Endodermal cell (in vitro differentiated cells): ENCODE measurements at places on chromosomes 13 and 19. TPM values are rescaled to one million over a fixed set of nuclear protein-coding genes. Genes with fewer than 3 reads are reported as not detected.
A peak's percentile ranks its signal among the peaks of the same experiment; 100 is the strongest.

DNA sequence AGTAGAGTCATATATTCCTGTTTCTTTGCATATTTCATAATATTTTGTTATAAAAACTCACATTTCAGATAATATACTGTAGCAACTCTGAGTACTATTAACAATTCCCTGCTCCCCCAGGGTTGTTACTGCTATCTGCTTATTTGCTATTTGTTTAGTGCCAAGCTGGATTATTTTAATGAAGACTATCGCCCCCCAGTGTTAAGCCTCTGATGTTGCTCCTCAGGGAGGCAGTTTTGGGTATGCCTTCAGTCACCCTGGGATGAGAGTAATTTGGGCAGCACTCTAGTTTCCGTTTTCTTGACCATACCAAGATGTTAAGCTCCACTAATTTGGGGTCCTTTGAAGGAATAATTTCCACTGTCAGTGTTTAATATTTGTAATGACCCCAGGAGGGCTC is 46.0 kb downstream of the MICU2 start:
- DNase-seq, result peak; percentile 68

- peak; percentile 57 for DNase-seq
These were observed 11.0 kb downstream of the CRX start for GRCh38 chr19:47832723-47833122.

- peak; percentile 100 for DNase-seq
These were observed at the start of gene ZNF444 for GRCh38 chr19:56140583-56141416. TSS of gene ZNF444 (plus strand) at chr19:56141287. CDS start at chr19:56146912, 5,625 bp downstream.

GRCh38 chr13:55517312-55517711 is 1623.4 kb upstream of the PRR20A start:
- DNase-seq, result peak; percentile 77

DNA sequence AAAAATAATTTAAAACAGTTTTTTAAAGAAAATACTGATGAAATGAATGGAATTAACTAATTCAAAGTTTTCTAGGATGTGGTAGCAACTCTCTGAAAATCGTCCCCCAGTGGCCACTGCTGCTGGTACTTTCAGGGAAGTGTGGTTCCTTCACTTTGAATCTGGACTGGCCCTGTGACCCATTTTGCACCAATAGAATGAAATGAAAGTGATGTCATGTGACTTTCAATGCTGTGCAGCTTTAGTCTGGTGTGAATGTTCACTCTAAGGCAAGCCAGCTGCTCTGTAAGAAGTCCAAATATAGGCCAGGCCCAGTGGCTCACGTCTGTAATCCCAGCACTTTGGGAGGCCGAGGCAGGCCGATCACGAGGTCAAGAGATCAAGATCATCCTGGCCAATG is 26.4 kb upstream of the HNRNPA1L2 start:
- no peak for DNase-seq

DNA sequence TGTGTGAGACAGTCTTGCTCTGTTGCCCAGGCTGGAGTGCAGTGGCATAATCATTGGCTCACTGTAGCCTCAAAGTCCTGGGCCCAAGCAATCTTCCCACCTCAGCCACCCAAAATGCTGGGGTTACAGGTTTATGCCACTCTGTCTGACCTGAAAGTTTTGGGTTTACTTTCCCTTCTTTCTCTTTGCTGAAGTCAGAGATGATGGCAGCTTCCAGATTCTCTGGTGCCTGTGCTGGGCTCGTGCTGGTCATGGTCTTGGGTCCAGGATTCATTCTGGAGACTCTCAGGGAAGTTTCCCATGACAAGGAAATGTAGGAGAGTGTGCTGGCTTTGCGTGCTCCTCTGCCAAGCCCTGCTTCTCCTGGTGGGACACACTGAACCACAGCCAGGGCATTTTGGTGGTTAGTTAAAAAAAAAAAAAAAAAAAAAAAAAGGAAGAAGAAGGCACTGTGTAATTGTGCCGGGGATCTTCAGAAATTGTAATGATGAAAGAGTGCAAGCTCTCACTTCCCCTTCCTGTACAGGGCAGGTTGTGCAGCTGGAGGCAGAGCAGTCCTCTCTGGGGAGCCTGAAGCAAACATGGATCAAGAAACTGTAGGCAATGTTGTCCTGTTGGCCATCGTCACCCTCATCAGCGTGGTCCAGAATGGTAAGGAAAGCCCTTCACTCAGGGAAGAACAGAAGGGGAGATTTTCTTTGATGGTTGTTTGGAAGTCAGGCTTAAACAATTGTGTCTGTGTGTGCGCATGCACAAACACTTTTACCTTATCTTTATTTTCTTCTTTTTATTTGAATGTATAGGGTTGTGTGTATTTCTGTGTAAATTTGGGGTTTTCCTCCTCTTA is at the start of gene ALOX5AP:
Gene ALOX5AP (plus strand): TSS at position 519 of the 847 bp plus-strand sequence. CDS start 63 bp downstream, at position 582.
- no peak for DNase-seq

GRCh38 chr13:97347255-97347932 is 86.6 kb upstream of the RAP2A start:
- DNase-seq, result no peak

GRCh38 chr19:38849860-38850435 is at the start of gene HNRNPL:
TSS of gene HNRNPL (minus strand) at chr19:38849986. CDS start at chr19:38849966, 20 bp downstream.
- peak; percentile 100 for DNase-seq

GRCh38 chr13:56713656-56714055 is 427.1 kb upstream of the PRR20A start:
- DNase-seq, result no peak

DNA sequence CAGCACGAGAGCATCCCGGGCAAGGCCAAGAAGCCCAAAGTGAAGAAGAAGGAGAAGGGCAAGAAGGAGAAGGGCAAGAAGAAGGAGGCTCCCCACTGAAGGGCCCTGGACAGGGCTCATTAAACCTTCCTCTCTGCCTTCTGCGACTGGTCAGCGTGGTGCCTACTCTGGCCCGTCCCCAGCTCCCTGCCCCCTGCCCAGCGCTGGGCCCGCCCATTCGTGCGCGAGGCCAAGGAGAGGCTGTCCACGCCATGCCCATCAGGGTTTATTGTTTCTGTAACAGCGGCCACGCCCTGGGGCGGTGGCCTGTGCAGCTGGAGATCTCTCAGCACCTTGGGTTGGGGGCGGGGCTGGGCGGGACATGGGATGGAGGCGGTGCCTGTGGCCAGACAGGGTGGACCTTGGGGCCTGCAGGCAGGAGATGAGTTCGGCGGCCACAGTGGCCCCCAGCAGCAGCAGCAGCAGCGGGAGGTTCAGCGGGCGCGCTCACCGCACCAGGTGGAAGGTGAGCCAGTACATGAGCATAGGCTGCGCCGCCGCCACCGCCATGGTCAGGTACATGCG is 897 bp downstream of the C19orf33 start:
- peak; percentile 98 for DNase-seq

GRCh38 chr19:31725051-31725450 is 375.8 kb upstream of the TSHZ3 start:
- DNase-seq, result no peak

- DNase-seq, result no peak
These were observed 13.9 kb downstream of the LSM4 start for GRCh38 chr19:18308948-18309325.

GRCh38 chr13:72541674-72542073 is 185.8 kb downstream of the MZT1 start:
- no peak for DNase-seq

DNA sequence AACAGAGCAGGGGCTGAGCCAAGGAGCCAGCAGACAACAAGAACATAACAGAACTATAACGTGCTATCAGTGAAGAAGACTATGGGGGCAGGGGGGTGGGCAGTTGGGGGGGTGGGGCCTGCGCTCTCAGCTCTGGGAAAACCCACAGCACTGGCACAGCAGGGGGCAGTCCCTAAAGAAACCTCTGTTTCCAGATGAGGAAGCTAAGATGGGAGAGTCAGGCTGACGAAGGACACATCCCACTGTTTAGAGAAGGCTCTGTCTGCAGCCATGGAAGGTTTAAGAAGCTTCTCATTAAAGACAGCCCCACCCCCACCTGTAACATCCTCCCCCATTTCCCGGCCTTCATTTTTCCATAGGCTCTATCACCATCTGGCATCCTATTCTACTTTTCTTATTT is 7.1 kb upstream of the DOCK9 start:
- no peak for DNase-seq

- DNase-seq, result peak; percentile 77
These were observed 165.0 kb downstream of the USP12 start for GRCh38 chr13:27006519-27007161.

- no peak for DNase-seq
These were observed 3.6 kb upstream of the ADAMTSL5 start for GRCh38 chr19:1516395-1516753.

- no peak for DNase-seq
These were observed 138.5 kb downstream of the ZAR1L start for GRCh38 chr13:32176696-32177095.

DNA sequence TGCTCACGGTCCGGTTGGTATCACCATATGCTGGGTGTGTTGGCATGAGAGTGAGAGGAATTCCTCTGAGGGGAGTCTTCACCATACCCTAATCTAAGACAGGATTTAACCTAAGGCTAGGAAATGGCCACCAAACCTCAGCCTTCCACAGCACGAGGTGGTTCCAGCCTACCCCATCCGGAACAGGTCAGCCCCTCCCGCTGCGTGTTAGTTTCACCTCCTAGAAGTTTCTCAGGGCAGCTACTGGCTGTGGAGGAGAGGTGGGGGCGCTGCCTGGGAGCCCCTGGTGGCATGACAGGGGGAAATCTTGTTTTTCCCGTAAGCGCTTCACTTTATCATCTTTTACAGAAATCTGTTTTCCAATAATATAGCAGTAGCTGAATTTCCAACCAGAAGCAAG is 55.1 kb downstream of the RGCC start:
- DNase-seq, result no peak

- no peak for DNase-seq
These were observed 156.2 kb downstream of the COG6 start for GRCh38 chr13:39811696-39812095.

DNA sequence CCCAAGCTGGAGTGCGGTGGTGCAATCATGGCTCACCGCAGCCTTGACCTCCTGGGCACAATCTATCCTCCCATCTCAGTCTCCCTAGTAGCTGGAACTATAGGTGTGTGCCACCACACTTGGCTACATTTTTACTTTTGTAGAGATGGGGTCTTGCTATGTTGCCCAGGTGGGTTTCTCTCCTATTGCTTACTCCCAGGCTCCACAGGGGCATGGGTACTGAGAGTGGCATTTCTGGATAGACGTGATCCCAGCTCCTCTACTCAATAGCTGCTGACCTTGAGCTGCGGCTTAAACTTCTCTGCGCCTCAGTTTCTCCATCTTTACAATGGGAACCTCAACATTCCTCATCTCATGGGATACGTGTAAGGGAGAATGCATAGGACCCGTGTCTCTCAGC is 11.6 kb downstream of the MVB12A start:
- no peak for DNase-seq

- no peak for DNase-seq
These were observed 1013.4 kb downstream of the PCDH9 start for GRCh38 chr13:66216728-66217127.

- no peak for DNase-seq
These were observed 7.1 kb upstream of the TOMM40 start for GRCh38 chr19:44883922-44884321.

DNA sequence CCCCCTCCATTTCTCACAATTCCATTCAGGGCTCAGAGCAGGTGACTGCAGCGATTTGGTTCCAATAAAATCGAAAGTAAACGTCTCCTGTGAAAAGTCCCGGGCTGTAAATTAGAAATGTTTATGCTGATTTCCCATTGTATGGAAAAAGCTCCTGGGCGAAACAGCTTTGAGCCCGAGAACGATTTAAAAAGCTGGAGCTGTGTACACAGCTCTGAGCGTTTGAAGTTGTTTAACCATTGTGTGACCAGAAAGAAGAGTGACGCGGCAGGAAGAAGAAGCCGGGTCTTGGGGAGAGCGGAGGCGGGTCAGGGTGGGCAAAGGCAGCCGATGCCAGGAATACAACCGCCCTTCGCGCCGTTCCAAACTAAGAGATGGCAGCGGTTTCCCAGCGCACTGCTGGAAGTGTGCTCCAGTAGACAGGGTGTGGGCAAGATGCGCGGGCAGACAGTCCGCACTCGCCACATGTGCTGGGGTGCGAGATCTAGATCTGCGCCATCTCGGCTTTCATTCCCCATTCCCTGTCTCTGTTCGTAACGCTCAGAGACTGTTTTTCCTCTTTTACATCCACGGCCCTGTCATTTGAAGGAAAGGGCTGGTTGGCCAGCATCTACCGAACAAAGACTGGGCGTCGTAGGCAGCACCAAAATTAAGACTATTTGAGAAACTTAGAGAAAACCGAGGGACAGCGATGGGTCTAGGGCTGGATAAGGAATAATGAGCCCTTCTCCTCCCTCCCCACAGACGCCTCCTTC is 960 bp upstream of the GSX1 start:
- no peak for DNase-seq

GRCh38 chr19:49921871-49922795 is 6.9 kb upstream of the ATF5 start:
- DNase-seq, result peak; percentile 44

DNA sequence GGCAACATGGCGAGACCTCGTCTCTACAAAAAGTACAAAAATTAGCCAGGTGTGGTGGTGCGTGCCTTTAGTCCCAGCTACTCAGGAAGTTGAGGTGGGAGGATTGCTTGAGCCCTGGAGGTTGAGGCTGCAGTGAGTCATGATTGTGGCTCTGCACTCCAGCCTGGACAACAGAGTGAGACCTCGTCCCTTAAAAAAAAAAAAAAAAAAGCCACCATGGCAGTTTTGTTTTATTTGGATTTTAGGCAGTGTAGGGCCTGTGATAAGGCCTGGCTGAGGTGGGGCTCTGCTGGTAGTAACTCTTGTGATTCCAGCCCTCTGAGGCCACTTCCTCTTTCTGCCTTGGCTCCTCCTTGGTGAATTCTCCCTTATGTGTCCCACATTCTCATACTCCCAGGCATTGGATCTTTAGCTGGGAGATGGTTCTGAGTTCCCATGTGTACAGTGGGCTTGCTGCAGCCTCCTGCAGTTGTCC is 39.2 kb downstream of the GATAD2A start:
- peak; percentile 55 for DNase-seq

GRCh38 chr19:31144075-31144870 is 205.0 kb downstream of the TSHZ3 start:
- DNase-seq, result no peak

GRCh38 chr19:33879818-33880575 is 83.3 kb downstream of the KCTD15 start:
- peak; percentile 63 for DNase-seq

- DNase-seq, result no peak
These were observed 459 bp upstream of the GRIN2D start for GRCh38 chr19:48392860-48393558.

- DNase-seq, result no peak
These were observed 390.5 kb downstream of the ZNF536 start for GRCh38 chr19:30762651-30763050.

The RFPL4A gene
- not detected in 3 replicates for total RNA-seq

The CRLF1 gene
- total RNA-seq, result 4.4 to 12.2 TPM (median 10.4 TPM) in 3 replicates

The TNFRSF19 gene
- total RNA-seq, result 4.1 to 10.7 TPM (median 9.2 TPM) in 3 replicates

The DZIP1 gene
- total RNA-seq, result 33.9 and 36.2 TPM in 2 replicates

The WDR87 gene
- total RNA-seq, result not detected in 3 replicates

The IRS2 gene
- 16.9 and 17.8 TPM in 2 replicates for total RNA-seq

The PABPC3 gene
- total RNA-seq, result 0.15 to 0.33 TPM in 2 of 3 replicates, not detected in the other

The GRK1 gene
- 1.4 and 1.7 TPM in 2 replicates for total RNA-seq

The PMIS2 gene
- total RNA-seq, result not detected in 3 replicates

The ZNF486 gene
- total RNA-seq, result 27.6 and 27.8 TPM in 2 replicates

The SPATA13 gene
- total RNA-seq, result 22.7 and 24.8 TPM in 2 replicates

The DNAJC15 gene
- total RNA-seq, result 29.7 to 70.1 TPM (median 30.8 TPM) in 3 replicates

The TMEM150B gene
- total RNA-seq, result 0.95 to 1.2 TPM (median 1.1 TPM) in 3 replicates
